NCI-H2171 treated with DMSO at 0.1 percent for 48 hours (cell line): ENCODE measurements at places on chromosomes 6 and 20.
A peak's percentile ranks its signal among the peaks of the same experiment; 100 is the strongest.

DNA sequence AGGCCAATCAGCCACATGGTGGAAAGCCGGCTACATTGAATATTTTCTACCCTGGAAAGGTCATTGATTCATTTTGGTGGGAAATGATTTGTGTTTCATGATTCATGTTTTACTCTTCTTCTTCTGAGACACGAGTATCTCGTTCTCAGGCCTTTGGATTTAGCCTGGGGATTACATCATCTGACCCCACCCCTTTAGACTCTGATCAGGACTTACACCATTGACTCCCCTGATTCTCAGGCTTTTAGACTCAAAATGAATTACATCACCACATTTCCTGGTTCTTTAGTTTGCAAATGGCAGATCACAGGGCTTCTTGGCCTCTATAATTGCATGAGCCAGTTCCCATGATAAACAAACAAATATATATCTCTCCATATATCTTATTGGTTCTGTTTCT, 228.8 kb downstream of the ADGRG6 start:
- DNase-seq = no peak

- DNase-seq = peak; percentile 53
Measured at GRCh38 chr6:18601516-18602020, 214.4 kb downstream of the RNF144B start.

GRCh38 chr6:169189182-169189581, 64.5 kb downstream of the THBS2 start:
- DNase-seq = no peak

- DNase-seq = no peak
Measured at GRCh38 chr6:12578097-12578496, 138.5 kb upstream of the PHACTR1 start.

- DNase-seq = no peak
Measured at GRCh38 chr6:122432816-122433215, 33.4 kb downstream of the HSF2 start.

GRCh38 chr6:137736048-137736818, 130.8 kb upstream of the TNFAIP3 start:
- DNase-seq = no peak

- DNase-seq = peak; percentile 65
Measured at GRCh38 chr20:6632187-6632586, 135.3 kb upstream of the BMP2 start.

GRCh38 chr20:47768016-47768824, 17.1 kb downstream of the SULF2 start:
- DNase-seq = no peak

DNA sequence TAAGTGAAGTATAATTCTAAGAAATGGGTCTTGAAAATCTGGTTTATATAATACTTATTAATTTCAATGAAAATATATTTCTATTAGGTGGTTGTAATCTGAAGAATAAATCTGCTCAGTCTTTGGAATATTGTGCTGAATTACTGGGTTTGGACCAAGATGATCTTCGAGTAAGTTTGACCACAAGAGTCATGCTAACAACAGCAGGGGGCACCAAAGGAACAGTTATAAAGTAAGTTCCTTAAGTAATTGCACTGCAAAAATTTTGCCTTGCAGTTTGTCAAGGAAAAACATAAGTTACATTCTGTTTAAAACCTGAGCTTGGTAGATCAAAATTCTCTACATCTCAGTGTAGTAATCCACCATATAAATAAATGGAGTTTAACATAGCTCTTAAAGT, 106.0 kb downstream of the MYO6 start:
- DNase-seq = peak; percentile 20

DNA sequence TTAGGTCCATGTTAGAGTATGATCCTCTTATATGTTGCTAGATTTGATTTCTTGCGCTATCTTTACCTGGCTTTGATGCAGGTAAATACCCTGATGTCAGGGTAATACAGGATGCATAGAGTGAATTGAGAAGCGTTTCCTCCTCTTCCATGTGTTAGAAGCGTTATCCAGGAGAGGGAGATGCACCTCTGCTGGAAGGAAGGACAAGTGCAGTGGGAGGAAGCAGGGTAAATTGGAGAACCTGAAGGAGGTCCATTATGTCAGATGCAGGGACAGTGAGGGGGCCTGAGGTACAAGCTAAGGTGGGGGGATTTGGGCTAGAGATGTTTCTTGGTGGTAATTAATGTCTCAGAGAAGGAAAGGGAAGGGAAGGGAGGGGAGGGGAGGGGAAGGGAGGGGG, 7.7 kb downstream of the SHLD1 start:
- DNase-seq = no peak

DNA sequence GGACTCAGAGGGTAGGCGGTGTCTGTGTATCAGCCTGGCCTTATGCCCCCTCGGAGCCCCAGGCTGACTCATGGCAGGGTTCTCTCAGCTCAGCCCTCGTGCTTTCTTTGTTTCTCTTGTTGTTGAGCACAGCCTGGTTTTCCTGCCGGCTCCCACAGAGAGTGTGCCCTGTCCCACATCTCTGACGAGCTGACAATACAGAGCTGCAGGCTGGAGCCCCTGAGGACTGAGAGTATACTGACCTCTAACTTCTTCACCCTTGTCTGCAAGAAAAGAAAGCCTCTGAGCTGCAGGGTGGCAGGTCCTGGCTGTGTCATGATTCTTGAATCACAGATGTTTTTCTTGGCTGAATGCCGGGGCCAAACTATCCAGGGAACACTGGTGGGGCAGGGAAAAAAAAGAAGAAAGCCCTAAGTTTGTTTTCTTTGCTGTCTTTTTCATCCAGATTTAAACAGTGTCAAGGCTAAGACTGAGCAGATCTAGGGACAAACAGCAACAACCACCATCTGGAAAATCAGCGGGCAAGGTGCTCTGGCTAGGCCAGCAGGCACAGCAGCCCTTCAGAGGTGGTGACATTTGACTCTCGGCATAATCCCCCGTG, 63.3 kb upstream of the ZNF133 start:
- DNase-seq = peak; percentile 79

DNA sequence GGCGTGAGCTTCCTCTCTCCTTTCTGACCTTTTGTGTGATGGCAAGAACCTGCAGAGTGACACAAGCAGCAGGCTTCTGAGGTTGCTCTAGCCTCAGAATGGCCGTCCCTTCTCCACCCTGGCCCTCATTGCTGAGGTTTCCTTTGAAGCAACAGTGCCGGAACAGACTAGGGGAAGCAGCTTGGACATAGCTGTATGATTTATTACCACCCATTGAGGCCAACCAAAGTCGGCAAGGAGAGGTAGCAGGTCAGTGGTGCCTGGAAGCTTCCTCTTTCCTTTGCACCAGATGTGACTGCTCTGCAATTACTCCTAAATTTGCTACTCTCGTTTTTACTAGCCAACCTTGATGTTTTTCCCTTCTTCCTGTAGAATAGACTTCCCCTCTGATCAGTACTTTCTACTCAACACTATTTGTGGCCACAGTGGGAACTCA, 31.4 kb downstream of the PTPN1 start:
- no peak for DNase-seq

DNA sequence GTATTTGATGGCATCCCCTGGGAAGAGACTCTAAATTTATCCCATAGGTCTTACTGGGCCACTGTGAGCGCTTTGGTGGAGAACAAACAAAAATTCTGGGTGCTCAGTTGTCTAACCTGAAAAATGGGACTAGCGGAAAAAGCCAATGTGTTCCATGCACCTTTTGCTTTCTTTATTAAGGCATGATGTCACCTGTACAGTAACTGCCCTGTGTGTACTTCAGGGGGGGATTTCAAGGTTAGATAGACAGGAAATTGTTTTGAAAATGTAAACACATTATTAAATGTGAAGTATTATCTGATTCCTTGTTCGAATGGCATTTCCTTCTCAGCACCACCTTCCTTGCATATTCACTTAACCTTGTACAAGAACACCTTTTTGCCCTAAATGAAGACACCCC, 1.2 kb upstream of the EDN1 start:
- DNase-seq = no peak

GRCh38 chr6:100116411-100117194, 122.6 kb upstream of the MCHR2 start:
- DNase-seq = peak; percentile 61

GRCh38 chr6:16592223-16592911, 168.9 kb downstream of the ATXN1 start:
- no peak for DNase-seq

GRCh38 chr6:9095729-9096128, 660.4 kb upstream of the SLC35B3 start:
- no peak for DNase-seq

DNA sequence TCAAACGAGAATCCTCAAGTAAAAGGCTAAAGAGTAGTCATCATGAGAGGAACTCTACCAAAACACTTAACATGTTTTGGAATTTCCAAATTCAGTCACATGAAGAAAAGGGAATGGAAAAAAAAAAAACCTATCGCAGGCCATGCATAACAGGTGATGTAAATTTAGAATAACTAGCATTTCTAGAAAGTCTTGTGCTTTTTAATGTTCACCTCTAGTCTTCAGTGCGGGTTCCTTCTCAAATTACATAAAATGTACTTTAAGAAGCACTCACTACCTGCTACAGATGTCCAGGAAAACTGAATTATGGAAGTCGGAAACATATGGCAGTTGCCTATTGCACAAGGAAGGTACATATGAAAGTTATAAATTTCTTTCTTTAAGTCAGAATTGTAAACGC, 6.1 kb upstream of the TBX18 start:
- DNase-seq = no peak

DNA sequence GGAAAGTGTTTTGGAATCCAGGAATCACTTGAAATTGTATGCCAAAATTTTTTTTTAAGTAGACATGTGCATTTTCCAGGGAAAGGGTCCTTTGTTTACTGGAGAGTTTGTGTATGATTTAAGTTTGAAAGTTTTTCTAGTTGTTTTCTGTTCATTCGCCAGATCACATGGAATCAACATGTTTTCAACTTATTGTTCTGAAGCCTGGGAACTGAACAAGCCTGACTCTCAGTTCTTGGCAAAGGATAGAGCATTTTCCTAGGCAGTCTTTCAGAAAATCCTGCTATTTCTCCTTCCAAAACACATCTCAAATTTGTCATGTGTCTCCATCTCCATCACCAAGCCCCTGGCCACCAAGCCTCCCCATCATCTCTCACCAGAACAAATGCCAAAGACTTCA, 374.8 kb downstream of the MAFB start:
- no peak for DNase-seq

DNA sequence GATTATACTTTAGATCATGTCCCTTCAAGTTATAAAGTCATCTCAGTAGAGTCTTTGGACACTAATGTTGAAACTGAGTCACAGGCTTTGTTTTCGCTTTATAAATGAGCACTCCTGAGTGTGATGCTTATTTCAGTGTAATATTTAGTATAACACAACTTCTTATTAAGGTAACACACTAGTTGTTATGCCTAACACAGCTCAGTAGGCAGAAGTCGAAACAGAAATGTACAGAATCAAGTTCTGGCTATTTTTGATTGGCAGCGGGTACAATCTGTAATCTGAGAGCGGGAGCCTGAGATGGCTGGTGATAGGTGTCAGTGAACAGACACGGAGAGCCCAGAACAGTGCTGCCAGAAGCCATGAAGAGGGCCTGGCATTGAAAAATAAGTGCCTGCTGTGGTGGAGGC, 11.4 kb downstream of the HECA start:
- peak; percentile 14 for DNase-seq

- DNase-seq = no peak
Measured at GRCh38 chr6:49551078-49551865, 804 bp downstream of the C6orf141 start.

GRCh38 chr6:10426781-10427279, 12.0 kb upstream of the TFAP2A start:
- no peak for DNase-seq

DNA sequence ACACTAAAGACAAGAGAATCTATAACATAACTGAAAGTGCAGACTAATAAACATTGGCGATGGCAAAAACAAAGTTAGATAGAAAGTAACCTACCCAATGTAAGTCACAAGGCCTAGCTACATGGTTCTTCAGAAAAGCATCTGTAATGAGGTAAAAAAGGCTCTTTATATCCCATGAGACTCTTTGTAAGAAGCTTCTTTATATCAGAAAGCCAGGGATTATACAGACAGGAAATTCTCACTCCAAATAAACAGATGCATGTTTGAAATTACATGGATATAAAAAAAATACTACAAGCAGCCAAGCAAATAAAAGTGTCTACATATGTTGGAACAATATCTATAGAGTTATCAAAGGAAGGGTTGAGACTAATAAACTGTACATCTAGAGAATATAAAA, 284.9 kb upstream of the NRSN1 start:
- DNase-seq = no peak

GRCh38 chr20:16444057-16444777, 129.0 kb downstream of the KIF16B start:
- DNase-seq = no peak

- DNase-seq = no peak
Measured at GRCh38 chr6:147802459-147802858, 294.0 kb downstream of the SAMD5 start.

DNA sequence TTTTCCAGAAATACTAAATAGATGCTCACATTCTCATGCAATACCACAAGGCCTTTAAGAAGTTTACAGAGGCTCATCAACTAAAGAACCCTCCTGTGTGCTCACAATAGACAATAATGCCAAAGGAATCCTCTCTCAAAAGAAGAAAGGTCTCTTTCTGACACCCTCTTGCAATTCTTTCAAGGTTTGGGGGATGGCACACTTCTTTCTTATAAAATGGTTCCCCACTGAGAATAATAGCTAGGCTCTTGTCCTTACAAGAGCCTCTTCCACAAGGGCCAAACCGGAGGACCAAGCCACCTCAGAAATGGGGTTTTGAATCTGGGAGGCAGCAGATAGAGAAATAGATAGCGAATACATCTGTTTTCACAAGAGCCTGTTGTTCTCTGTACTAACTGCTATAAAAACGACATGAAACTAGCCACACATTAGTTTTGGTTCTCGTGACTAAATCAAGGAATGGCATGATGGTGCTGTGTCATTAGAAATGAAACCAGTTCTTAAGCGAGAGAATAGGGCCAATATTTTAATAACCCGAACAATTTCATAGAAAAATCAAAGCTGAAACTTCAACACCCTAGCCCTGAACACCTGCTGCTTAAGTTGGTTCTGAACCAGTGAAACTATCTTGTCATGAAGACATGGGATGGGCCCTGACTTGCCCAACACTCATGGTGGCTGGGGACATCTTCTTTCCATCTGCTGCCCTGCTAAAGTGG, 81.1 kb downstream of the PRDM1 start:
- DNase-seq = no peak

DNA sequence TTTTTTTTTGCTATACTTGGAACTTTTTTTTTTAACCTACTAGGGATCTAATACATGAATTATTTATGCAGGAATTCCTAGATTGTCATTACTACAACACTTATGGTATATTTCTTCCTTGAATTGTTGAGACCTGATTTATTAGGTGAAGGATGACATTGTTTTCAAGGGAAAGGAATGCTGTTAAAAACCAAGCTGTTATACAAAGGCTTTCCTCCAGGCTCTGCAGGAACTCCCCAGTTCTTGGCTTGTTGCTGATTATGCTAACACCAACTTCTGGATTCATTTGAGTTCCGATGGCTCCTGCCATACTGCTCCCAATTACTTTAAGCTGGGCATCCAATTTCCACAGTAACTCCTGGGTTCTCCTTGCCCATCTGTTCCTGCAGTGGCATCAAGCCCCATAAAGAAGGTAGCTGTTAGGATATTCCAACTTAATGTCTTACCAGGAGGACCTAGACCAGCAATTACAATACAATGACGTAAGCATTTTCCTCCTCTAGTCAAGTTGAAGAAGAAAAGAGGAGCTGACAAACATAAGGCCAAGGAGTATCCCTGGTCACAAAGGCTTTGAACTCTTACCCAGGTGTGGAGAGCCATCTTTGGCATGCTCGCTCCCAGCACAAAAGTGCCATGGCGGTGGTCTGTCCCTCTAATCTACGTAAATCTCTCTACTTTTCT, 215.9 kb upstream of the AGPAT4 start:
- no peak for DNase-seq

GRCh38 chr6:44831002-44831610, 443.6 kb downstream of the CDC5L start:
- no peak for DNase-seq

- DNase-seq = no peak
Measured at GRCh38 chr20:35327074-35327976, 35.1 kb upstream of the FAM83C start.
